Activated effector memory CD4-positive, alpha-beta T cell treated with Interleukin-2 at 50 U/mL for 16 hours (primary cell): ENCODE measurements at places on chromosomes 5 and 9.

- no peak for DNase-seq
Measured at GRCh38 chr5:150489360-150490295, 18.3 kb upstream of the NDST1 start.

DNA sequence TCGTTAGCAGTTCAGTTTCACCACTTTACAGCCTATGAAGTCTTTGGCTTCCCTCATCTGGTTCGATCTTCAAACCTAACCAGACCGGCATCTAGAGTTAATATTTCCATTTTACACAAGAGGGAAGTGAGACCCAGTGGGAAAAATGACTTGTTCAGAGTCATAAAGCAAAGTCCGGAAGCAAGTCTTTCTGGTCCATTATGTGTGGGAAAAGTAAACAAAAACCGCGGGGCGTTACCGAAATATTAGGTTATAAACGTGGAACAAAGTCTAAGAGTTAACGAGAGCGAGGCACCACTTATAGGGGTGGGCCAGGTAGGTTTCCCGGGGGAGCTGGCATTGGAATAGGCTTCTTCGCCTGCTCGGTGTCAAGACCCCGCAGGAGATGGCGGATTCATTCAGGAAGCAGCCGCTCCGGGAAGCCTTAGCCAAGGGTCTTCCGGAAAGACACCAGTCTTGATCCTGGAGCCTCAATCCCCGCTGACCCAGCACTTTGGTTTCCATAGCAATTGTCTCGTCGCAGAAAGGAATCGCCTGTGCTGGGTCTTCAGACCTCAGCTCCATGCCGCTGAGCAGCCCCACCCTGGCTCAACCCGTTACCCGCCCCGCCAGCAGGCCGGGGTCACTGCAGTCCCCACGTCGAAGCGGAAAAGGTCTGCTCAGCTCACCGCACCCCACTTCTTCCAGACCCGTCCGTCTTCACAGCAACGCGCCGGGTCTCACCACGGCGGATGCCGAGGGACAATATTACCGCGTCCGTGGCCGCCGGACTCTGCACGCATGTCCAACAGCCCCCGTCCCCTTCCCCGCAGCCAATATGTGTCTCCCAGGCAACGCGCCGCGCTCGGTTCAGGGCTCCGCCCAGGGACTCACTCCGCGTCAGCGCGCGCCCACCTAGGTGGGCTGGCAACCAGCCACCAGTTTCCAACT lies at the start of gene C5orf52:
C5orf52 (plus strand) TSS at position 872 of the 930 bp plus-strand sequence. CDS start 82 bp downstream, outside the sequence.
- DNase-seq = no peak

DNA sequence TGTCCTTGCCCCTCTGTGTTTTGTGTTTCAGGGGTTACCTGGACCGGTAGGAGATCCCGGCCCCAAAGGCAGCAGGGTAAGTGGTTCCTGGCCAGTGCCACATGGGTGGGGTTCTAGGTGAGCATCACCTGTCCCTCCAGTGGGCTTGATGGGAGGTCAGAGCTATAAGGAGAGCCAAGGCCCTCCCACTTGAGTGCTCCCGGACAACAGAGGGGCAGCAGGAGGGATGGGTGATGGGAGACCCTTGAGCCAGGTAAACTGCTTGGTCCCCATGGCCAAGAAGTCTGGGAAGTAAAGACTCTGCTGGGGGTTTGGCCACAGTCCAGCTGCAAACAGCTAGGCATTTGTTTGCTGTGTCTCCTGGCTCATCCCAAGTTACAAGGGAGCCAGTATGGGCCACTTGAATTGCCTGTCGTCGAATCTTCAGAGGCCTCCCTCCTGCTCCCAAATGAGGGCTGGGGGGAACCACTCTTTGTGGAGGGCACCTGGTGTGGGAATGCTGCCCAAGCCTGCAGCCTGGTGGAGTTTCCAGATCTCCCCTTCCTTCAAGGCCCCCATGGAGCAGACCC lies 51.0 kb downstream of the COL27A1 start:
- DNase-seq = no peak

DNA sequence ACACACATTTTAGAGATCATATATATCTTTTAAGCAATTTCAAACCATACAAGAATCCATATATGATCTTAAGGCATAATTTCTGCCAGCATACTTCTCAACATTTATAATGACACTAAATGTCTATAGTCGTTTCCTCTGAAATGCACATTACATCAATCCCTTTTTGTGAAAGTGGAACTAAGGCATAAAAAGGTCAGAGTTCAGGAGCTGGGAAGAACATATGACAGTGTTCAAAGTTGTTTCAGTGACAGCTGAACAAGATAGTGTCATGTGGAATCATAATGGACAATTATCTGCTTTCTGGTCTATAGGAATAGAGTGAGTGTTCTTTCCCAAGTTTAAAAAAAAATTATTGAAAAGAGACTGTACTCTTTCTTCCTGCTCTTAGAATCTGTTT lies 2.4 kb upstream of the MOB3B start:
- no peak for DNase-seq

- DNase-seq = no peak
Measured at GRCh38 chr5:142080248-142080647, 28.3 kb upstream of the NDFIP1 start.

DNA sequence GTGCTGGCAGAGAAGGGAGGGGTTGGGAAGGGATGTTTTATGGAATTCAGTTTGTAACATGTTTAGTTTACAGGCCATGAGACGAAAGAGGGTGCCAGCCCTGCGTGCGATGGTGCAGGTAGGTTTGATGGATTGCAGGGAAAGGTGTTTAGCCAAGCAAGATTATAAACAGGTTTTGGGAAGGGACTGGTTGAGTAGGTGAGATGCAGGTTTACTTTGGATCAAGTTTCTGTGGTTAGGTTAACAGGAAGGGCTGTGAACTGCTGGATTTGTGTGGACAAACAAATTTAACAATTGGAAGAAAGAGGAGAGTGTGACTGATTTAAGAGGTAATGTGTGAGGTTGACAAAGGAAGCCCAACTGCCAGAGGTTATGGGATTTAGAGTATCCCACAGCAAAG lies 32.6 kb upstream of the GPX3 start:
- no peak for DNase-seq

GRCh38 chr9:61671276-61671973 lies 481.6 kb downstream of the SPATA31A7 start:
- DNase-seq = no peak

DNA sequence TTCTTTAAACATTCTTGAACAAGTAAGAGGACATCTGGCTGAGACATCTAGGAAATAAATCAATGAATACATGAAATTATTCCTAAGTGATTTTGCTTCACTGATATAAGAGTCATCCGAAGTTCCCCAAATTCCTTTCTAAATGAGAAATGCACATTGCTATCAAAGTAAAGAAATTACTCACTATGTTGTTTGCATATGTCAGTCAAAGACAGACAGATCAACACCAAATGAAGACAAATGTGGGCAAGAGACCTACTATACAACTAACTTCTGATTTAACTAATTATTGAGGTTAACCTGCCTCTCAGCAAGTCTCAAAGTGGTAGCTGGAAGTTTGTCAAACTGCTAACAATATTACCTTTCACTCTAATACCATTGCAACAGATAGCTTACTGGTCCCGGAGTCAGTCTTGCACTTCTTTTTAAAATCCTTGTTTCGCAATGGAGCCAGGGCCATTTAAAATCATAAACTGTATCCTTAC lies 13.2 kb downstream of the TUT7 start:
- no peak for DNase-seq

GRCh38 chr9:12915366-12915954 lies 140.6 kb downstream of the LURAP1L start:
- no peak for DNase-seq

DNA sequence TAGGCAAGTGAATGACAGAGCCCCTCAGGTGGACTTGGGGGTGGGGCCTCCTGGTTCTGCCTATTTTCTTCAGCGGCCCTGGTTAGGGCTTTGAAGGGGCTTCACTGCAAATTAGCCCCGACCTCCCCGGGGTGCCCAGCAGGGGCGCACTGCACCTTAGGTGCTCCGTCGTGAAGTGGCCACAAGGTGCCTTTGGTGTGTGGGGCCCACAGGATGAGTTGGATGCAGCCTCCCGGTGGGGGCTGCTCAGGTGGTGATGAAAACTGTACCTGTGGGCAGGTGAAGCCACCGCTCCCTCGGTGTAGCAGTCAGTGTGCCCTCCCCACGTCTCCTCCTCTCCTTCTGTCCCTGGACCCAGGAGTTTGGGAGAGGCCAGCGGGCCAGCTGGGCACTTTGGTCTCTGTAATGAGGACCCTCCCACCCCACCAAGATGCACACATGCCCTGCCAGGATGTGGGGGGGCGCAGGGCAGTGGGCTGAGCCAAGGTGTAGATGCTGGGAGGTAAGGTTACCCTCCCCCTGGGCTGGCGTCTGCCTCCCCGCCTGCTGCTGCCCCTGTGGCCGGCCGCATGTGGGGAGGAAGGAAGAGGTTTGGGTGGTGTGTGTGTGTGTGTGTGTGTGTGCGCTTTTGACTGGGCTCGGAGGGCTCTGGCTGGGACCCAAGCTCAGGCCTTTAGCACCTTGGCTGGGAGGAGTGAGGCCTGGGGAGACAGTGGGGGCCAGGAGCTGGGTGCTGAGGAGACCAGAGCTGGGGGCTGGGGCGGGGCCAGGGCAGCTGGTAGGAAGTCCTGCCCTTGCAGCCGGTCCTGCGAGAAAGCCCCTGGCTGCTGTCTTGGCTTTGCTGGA lies 55.6 kb downstream of the RXRA start:
- DNase-seq = peak; percentile 33

- DNase-seq = no peak
Measured at GRCh38 chr5:145925353-145925752, 11.0 kb upstream of the SH3RF2 start.

- DNase-seq = no peak
Measured at GRCh38 chr9:97284798-97285197, 22.7 kb upstream of the CCDC180 start.

GRCh38 chr5:132378580-132378979 lies 9.1 kb downstream of the SLC22A5 start:
- DNase-seq = no peak

DNA sequence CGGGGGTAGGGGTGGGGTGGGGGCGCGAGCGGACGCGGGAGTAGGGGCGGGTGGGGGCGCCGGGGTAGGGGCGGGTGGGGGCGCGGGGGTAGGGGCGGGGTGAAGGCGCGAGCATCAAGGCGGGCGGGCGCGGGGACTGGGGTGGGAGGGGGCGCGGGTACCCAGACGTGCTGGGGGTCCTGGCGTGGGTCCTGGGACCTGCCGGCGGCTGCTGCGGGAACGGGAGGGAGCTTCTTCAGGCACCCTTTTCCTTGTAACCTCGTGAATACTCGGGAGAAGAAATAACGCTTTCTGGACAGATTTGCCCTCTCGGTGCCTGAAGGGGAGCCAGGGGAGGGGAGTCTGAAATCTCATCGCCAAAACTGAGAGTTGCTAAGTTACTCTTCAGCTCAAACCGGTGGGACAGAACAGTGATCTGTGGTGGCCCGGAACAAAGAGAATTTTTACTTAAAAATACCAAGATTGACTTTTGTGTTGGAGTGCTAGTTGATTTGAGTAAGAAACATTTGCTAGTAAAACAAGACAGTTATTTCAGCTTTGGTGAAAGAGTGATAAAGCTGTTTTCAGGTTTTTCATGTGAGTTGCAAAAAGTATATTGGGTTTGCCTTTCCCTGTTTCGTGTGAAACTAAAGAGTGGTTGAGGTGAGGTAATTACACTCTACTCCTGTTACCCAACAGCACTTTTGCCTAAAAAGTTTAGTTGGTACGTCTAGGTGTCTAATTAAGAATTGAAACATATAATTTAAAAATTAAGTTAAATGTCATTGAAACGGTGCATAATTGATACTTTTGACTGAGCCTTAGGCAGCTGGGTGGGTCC lies 643 bp downstream of the PLEKHG4B start:
- DNase-seq = no peak

DNA sequence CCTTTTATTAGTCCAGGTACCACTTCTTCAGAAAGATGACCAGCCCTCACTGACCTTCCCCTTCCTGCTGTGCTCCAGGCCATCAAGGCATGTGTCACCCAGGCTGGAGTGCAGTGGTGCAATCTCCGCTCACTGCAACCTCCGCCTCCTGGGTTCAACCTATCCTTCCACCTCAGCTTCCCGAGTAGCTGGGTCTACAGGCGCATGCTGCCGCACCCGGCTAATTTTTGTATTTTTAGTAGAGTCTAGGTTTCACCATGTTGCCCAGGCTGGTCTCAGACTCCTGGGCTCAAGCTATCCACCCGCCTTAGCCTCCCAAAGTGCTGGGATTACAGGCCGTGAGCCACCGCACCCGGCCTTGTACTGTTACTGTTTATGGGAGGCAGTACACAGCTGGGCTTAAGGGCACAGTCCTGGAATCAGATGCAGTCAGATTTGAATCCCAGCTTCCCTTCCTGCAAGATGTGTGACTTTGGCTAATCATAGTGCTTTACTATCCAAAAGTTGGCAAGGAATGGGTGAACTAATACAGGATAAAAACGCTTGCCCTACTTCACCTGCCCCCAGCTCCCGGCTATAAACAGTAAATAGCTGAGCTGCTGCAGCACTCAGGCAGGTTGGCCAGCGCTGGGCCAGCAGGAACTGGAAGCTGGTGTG lies 483 bp upstream of the EIF4EBP3 start:
- no peak for DNase-seq

GRCh38 chr9:98890256-98890655 lies 53.5 kb upstream of the COL15A1 start:
- DNase-seq = no peak

GRCh38 chr5:34655354-34655991 lies 655 bp upstream of the RAI14 start:
- peak; percentile 15 for DNase-seq

GRCh38 chr5:131182839-131183238 lies 12.1 kb downstream of the LYRM7 start:
- no peak for DNase-seq

- no peak for DNase-seq
Measured at GRCh38 chr9:78213712-78214111, 22.2 kb upstream of the CEP78 start.

GRCh38 chr5:41932770-41933169 lies 7.7 kb downstream of the FBXO4 start:
- DNase-seq = no peak

- peak; percentile 83 for DNase-seq
Measured at GRCh38 chr5:181159286-181160151, 12.1 kb downstream of the OR2V2 start.

- no peak for DNase-seq
Measured at GRCh38 chr5:132589467-132589866, 32.7 kb downstream of the RAD50 start.

GRCh38 chr5:158746979-158747378 lies 352.7 kb downstream of the EBF1 start:
- DNase-seq = no peak

GRCh38 chr5:56681346-56681745 lies 134.0 kb upstream of the MAP3K1 start:
- DNase-seq = no peak

DNA sequence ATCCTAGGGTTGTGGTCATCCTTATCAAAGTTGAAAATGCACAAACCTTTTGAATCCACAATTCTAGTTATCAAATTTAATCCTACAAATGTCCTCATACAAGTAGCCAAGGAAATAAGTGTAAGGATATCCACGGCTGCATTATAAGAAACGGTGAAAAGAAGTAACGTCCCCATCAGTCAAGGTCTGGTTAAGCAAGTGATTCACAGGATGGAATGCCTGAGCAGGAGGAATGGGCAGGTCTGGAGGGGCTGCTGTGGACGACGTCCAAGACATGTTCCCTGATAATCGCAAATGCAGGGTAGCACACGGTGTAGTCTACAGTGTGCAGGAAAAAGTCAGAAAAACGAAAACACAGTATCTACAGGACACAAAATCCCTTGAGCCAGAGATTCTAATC lies 118.6 kb downstream of the ADAMTS2 start:
- DNase-seq = no peak

GRCh38 chr5:158589939-158590338 lies 509.8 kb downstream of the EBF1 start:
- no peak for DNase-seq
